ENCODE measurements at places on chromosomes 11 and 22. TPM values are rescaled to one million over a fixed set of nuclear protein-coding genes. Genes with fewer than 3 reads are reported as not detected.

- no peak for DNase-seq
Measured at GRCh38 chr22:44535362-44536095, 37.5 kb upstream of the RTL6 start.

- no peak for DNase-seq
Measured at GRCh38 chr11:74462009-74462408, 5.3 kb downstream of the KCNE3 start.

GRCh38 chr11:22808571-22809197 lies 20.9 kb downstream of the SVIP start:
- no peak for DNase-seq

- no peak for DNase-seq
Measured at GRCh38 chr11:95944623-95945022, 20.7 kb upstream of the MTMR2 start.

- DNase-seq = no peak
Measured at GRCh38 chr11:15204711-15205110, 90.0 kb downstream of the INSC start.

Gene TRPM5
- not detected for total RNA-seq

Gene PPP2R5B
- total RNA-seq = 13.2 TPM

Gene CCDC87
- total RNA-seq = 0.61 TPM

- DNase-seq = peak; percentile 11
Measured at GRCh38 chr11:15073361-15074205, at the start of gene CALCB. Gene CALCB (plus strand): TSS chr11:15073593. CDS start chr11:15074719, 1,126 bp downstream.

Gene SDF2L1
- total RNA-seq = 46.1 TPM

- DNase-seq = peak; percentile 92
Measured at GRCh38 chr22:44685384-44686056, 16.5 kb upstream of the PRR5 start.

Gene PRRG4
- total RNA-seq = 2.6 TPM

Gene TXN2
- 117 TPM for total RNA-seq

GRCh38 chr11:1844221-1845094 lies 5.7 kb downstream of the TNNI2 start:
- DNase-seq = peak; percentile 32

GRCh38 chr11:65424205-65425104 lies 1.9 kb downstream of the NEAT1 start:
- peak; percentile 43 for DNase-seq

DNA sequence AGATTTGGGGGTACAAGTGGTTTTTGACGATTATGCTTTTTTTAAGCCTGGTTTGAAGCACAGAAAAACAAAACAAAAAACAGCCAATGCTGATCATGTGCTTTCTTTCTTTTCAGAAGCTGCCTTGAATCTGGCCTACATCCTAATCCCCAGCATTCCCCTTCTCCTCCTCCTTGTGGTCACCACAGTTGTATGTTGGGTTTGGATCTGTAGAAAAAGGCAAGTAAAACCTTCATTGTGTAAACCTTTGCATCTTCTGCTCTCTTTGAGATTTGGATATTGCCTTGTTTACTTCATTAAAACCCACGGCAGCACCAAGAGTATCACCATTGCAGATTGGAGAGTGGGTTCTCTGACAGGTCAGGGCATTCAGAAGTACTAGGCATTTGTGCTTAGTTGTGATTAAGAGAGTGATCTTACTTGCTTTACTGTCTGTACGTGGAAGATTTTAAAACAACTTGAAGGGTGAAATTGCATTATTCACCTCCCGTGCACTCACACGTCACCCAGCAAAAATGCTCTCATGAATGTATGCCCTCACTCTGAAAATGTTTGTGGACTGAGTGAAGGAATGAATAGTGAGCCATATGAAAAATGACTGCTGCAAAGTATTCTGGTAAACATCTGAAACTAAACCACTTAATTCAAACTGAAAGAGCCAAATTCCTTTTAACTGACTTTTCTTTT lies 17.0 kb downstream of the LAYN start:
- no peak for DNase-seq

Gene TRPC6
- total RNA-seq = not detected

- no peak for DNase-seq
Measured at GRCh38 chr11:27931770-27932169, 176.2 kb downstream of the KIF18A start.

- DNase-seq = no peak
Measured at GRCh38 chr22:45082795-45083194, 73.0 kb upstream of the PHF21B start.

DNA sequence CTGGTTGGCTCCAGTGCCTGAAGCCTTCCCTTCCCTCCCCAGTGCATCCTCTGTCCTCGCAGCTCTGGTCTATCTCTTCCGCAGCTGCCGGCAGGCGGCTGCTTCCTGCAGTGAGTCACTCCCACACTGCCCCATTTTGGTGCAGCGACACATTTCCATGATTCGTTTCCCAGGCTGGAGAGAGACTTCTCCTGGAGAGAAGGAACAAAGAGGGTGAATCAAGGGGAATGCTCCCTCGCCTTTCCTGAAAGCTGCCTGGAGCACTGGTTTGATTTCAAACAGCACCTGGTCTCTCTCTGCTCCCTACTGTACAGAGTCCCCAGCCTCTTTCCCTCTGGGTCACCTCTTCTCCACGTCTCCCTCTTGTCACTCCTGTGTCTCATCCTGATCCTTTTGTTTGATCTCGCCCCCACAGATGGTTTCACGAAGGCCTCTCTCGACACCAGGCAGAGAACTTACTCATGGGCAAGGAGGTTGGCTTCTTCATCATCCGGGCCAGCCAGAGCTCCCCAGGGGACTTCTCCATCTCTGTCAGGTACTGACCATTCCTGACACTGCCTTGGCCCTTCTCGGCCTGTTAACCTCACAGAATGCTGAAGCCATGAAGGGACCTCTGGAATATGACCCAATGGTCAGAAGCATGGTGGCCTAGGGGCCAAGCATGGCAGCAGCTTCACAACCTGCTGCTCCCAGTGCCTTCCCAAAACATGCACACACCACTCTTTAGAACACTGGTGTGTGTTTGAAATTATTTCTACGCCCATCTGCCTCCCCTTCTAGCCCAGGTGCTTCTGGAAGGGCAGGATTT lies at the start of gene TMA7B:
Gene TMA7B, plus strand, starts transcription at position 758 of the 808 bp plus-strand sequence. CDS start 3,978 bp downstream, outside the sequence.
- DNase-seq = peak; percentile 34

- no peak for DNase-seq
Measured at GRCh38 chr11:61042537-61042936, 59.8 kb upstream of the CD5 start.

Gene C11orf87
- not detected for total RNA-seq

Gene MMP1
- 0.78 TPM for total RNA-seq

- no peak for DNase-seq
Measured at GRCh38 chr11:114812733-114813132, 134.4 kb downstream of the NXPE2 start.

DNA sequence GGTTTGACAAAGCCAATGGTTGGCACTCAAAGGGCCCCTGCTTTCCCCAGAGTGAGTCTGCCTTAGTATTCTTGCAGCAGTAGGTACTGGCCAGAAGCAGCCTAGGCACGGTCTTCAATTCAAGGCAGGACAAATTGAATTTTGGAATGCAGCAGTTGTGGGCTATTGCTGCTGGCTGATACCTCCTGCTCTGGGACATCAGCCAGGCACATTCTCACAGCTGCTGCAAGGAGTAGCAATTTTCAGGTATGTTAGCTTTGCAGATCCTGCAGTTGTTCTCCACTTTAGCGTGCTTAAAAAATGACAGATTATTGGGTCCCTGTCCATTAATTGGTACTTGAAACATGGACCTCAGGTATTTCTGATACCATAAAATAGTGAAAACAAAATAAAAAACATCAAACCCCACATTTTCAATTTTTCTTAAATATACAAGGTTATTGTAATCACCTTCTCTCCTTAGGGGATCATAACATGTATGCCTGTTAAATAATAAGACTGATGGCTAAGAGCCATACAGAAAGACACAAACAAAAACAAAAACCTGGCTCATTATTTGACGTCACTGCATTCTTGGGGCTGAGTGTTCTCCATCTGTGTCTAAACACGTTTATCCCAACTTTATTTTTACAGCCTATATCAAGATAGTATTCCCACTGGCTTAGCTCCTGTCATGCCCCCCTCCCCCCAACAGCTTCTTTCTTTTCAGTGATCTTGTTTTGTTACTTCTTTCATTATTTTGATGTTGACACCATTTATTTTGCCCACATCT lies 85.1 kb upstream of the CARD18 start:
- no peak for DNase-seq

All from Caki2 (cell line).